Activated CD8-positive, alpha-beta memory T cell treated with anti-CD3 and anti-CD28 coated beads for 48 hours (primary cell): ENCODE measurements at places on chromosomes 7 and 10.

- no peak for DNase-seq
Observed at GRCh38 chr7:66958538-66959350, 36.6 kb downstream of the SBDS start.

DNA sequence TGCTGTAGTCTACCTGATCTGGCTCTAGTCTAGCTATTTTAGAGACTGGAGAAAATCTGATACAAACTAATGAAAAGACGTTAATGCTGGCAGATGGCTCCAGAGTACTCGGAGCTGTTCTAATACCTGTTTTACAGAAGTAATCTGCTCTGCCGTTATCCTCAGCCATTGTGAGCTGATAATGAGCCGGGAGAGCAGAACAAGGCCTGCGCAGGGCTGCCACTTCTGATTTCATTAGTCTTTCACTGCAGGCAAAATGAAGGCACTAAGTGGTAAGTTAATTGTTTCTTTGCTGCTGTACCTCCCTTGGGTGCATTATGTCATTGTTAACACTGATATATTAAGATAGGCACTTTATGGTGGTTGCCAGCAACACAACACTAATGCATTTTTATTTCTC lies 456.4 kb upstream of the PFKP start:
- no peak for DNase-seq

DNA sequence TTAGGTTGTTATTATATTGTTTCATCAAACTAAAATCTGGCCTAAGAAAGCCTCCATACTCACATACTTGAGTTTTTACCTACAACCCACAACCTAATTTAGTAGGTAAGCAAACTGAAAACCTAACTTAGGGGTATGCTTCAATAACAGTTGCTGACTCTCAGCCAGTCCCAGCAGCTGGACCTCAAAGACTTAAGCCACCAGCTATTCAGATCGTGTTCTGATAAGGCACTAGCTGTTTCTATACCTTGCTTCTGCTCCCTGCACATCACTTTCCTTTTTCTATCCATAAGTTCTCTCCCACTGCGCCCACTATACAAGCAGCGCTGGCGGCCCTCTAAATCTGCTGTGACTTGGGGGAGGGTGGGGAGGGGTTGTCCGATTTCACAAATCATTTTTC lies 42.3 kb downstream of the SUGCT start:
- DNase-seq = no peak

DNA sequence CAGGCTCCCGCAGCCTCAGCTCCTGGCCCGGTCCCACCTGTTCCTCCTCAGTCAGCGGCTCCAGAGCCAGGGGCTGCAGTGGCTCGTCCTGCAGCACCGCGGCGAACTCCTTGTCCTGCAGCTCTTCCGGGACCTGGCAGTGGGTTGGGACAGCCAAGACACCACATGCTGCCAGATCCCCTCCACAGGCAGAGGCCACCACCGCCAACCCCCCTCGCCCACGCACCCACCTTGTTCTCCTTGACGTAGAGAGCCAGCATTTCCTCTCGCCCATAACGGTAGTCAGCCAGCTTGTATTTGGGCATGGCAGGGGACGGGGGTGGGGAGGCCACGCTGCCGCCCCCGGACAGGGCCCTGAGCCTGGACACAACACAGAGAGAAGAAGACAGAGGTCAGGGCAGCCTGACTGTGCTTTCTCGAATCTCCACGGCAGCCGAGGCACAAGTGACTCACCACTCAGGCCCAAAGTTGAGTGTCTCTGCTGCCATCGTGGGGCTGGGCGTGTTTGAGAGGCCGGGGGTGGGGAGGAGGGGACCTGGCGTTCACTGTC lies 6.2 kb downstream of the GIGYF1 start:
- DNase-seq = no peak

DNA sequence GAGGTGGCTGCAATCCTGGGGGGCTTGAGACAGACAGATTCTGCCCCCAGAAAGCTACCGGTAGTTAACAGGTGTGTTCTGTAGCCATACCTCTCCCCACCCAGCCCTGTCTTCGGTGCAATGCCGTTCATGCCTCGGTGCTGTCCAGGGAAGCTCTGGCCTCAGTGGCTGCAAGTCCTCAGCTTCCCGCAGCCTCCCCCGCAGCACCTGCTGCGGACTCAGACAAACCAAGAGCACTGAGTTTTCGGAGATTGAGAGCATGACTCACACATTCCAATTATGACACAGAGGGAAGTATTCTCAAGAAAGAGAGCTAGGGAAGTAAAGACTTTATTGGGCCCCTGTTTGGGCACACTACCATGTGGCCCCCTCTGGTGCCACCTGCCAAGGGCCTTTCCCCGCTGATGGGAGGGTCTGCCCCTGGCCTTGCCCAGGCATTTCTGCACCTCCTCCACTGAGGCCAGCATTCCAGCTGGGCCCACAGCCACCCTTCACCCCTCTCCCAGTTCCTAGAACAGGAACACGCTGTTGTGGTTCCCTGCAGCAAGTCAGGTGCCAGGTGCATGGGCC lies 30.2 kb upstream of the EZH2 start:
- DNase-seq = no peak

- DNase-seq = no peak
Observed at GRCh38 chr10:74439213-74439612, 288.2 kb downstream of the ADK start.

DNA sequence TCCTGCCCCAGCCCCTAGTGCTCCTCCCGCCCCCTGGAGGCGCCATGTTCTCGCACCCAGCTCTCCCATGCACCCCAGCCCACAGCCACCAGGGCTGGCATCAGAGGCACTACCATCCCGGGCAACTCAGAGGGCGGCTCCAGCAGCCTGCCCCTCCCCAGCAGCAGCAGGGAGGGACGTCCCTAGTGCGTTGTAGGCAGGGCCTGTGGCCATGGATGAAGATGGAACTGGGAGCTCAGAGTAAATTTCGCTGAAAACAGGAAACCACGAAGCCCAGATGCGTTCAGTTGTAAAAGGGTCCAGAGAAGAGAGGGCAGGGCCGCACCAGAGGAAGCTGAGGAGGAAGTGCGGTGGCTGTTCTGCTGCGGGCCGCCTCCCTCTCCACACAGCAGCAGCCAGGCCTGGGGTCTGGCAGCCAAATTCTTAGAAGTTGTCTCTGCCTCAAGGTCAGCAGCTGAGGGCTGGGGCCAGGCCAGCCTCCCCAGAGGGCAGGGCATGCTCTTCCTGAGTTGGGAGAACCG lies 24.6 kb downstream of the VSIR start:
- DNase-seq = peak; percentile 49

DNA sequence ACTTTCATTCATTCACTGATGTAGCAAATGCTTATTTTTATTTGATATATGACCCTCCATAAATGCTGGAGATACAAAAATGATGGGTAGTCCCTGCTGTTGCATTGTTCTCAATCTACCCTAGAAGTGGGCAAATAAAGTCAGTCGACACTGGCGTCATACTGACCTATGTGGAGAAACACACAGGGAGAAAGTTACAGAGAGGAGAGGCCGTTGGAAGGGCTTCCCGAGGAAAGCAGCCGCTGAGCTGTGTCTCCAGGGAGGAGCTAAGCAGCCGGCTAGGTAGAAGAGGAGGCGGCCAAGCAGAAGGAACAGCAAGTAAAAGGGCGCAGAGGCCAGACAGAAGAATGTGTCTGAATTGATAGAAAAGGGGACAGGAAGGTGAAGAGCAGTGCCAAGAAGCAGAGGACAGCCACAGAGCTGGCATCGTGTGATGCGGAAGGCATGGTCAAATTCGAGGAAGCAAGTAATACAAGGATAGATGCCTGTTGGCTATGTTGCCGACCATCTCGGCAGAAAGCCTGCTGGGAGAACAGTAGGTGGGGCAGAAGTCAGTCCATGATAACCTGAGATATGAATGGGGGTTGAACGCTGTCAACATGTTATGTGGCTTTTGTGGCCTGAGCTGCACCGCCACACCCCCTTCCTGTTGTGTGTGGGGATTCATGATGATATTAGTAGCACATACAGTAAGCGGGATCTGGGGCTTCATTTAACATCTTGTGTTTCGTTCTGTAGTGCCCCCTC lies 25.9 kb downstream of the ST8SIA6 start:
- no peak for DNase-seq

DNA sequence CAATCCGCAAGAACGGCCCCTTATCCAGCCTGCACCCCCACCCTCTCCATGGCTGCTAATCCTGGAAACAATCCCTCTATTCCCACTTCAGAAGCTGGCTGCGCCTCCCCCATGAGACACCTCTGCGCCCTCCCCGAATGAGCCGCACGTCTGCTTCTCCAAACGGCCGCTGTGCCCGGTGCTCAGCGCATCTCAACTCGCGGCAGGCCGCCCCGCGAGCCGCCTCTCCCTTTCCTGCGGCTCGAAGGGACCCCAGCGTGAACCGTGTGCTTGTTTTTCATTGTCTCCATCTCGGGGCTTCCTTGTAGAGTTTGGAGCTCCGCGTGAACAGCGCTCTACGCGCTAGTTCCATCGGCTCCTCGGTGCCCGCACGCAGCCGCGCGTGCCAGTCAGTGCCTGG lies 20.8 kb upstream of the FXYD4 start:
- no peak for DNase-seq

- no peak for DNase-seq
Observed at GRCh38 chr7:131284702-131285419, 42.8 kb upstream of the MKLN1 start.

- DNase-seq = no peak
Observed at GRCh38 chr7:68176974-68177373, 1180.3 kb downstream of the TYW1 start.

GRCh38 chr10:11294831-11295450 lies 277.3 kb downstream of the CELF2 start:
- DNase-seq = no peak

DNA sequence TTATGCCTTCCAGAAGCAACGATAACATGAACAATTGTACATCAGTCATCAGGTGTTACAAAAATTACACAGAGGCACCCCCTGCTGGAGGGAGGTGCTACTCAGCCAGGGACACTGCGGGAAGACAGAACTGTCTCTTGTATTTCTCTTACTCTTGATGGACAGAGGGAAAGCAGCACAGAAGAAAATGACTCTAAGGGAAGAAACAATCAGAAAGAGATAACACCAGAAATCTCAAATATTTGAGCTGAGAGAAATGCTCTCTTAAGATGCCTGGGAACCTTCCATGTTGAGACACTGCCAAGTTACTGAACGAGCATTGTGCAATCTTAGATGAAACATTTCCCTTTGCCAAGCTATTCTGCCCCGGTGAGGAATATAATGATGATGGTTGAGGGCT lies 227.6 kb upstream of the NPSR1 start:
- no peak for DNase-seq

GRCh38 chr10:13794992-13795612 lies 208.3 kb downstream of the PRPF18 start:
- no peak for DNase-seq

DNA sequence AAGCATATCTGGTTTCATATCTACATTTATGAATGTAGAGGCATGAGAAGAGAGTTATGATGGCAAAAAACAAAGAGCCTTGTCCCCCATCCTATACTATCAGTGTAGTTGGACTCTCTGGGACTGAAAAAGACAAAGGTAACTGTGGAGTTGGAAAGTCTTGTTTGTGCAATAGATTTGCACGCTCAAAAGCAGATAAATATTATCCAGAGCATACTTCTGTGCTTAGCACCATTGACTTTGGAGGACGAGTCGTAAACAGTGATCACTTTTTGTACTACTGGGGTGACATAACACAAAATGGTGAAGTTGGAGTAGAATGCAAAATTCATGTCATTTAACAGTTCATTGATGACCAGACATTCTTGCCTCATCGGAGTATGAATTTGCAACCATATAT lies 85.2 kb upstream of the EGFR start:
- no peak for DNase-seq

DNA sequence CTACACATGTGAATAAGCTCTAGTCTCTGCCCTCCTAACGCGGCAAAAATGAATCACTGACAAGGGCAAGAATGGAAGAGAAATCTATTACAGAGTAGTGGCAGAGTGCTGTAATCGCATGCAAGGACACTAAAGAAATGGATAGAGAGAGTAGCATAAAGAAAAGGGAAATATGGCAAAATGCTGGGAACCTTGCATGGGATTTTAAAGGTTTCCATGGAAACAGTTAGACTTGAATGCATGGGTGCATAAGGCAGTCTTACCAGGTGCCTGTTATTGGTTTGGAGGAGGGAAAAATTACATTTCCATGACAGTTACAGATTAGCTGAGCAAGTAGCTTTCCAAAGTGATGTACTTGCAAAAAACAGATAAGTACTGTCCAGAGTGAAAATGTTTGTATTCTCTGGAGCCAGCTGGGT lies 233.4 kb downstream of the PTN start:
- no peak for DNase-seq

DNA sequence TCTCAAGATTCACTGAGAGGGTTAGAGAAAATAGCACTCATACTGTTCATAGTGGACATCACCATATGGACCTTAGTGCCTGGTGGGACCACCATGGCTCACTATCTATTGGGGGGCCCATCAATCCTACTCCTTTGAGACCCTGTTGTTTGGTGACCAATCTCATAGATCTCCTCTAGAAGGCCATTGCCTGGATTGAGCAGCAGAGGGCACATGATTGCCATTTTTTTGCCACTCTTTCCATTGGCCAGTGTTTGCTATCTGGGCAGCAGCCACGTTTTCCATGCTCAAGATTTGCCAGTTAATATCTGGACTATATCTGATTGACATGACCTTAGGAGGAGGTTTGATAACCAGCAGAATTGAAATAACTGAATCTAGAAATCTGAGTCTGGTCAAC lies 244.5 kb downstream of the ITGB1 start:
- no peak for DNase-seq

- DNase-seq = no peak
Observed at GRCh38 chr10:13483951-13484350, 44.9 kb downstream of the BEND7 start.

DNA sequence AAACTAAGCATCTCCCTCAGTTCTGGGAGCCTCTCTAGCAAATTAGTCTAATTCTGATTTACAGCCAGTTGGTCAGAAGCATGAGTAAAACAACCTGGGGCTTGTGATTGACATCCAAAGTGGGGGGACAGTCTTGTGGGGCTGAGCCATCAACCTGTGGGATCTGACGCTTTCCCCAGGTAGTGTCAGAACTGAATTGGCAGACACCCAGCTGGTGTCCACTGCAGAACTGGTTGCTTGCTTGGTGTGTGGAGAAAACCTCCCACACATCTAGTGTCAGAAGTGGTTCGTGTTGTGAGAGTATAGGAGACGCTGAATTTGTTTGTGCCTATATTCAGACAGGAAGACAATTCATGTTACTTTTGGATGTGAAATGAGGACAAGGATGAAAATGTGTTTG lies 92.2 kb upstream of the PDCD4 start:
- no peak for DNase-seq

GRCh38 chr7:69912846-69913245 lies 314.6 kb downstream of the AUTS2 start:
- DNase-seq = no peak

DNA sequence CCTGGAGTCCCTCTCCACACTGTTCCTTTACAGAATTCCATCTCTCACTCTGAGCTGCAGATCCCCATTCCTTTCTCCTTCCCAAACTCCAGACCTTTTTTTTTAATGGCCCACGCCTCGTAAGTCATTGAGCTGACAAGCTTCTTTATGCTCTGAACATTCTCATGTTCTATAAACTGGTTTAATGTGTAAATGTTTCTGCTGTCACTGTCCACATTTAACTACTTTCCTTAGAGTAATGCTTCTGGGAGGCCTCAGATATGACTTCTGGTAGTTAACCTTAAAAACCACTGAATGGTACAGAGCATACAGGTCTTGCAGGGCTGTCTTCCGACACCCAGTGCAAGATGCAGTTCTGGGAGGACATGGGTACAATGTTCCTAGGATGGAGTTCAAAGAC lies 71.1 kb upstream of the CAMK2B start:
- DNase-seq = no peak
